ENCODE measurements at places on chromosomes 3 and 15. TPM values are rescaled to one million over a fixed set of nuclear protein-coding genes. Genes with fewer than 3 reads are reported as not detected.

PLSCR2 gene
- total RNA-seq: 0.62 TPM

- no peak for DNase-seq
Observed at GRCh38 chr3:112579697-112580096, 17.9 kb downstream of the SLC35A5 start.

TEX55 gene
- not detected for total RNA-seq

GRCh38 chr3:52724511-52724910 is 18.6 kb downstream of the SPCS1 start:
- DNase-seq: no peak

FBXO40 gene
- under 0.01 TPM for total RNA-seq

DNA sequence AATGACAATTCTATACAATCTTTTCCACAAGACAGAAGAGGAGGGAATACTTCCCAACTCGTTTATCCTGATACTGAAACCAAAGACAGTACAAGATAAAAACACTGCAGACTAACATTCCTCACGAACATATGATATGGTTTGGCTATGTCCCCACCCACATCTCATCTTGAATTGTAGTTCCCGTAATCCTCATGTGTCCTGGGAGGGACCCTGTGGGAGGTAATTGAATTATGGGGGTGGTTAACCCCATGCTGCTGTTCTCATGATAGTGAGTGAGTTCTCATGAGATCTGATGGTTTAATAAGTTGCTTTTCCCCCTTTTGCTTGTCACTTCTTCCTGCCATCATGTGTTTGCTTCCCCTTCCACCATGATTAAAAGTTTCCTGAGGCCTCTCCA is 83.9 kb upstream of the PROK2 start:
- no peak for DNase-seq

GRCh38 chr3:39038165-39038564 is 13.6 kb downstream of the SCN11A start:
- DNase-seq: peak; percentile 25

GRCh38 chr15:25716414-25717126 is 146.6 kb downstream of the ATP10A start:
- DNase-seq: no peak

SERPINI2 gene
- not detected for total RNA-seq

- no peak for DNase-seq
Observed at GRCh38 chr3:179794355-179794754, 141.5 kb downstream of the USP13 start.

GRCh38 chr15:52575072-52575471 is 6.2 kb upstream of the ARPP19 start:
- no peak for DNase-seq

- no peak for DNase-seq
Observed at GRCh38 chr3:108780235-108780634, 23.0 kb upstream of the RETNLB start.

CAMK1 gene
- total RNA-seq: 19.9 TPM

DNA sequence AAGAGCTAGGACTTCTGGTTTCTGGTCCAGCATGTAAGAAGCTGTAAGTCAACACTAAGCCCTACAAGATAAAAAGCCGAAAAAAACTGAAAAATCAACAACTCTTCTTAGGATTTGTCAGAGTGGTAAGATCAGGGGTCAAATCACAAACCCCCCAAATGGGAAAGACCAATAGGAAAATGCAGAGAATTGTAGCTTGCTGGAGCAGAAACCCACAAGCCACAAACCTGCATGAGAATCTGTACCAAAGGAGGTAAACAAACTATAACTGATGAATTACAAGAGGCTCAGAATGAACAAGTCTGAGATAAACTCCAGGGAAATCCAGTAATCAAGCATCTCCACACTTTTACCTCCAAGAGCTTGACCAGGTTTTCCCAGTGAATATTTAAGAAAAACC is 36.0 kb downstream of the RFX7 start:
- DNase-seq: peak; percentile 1

DNA sequence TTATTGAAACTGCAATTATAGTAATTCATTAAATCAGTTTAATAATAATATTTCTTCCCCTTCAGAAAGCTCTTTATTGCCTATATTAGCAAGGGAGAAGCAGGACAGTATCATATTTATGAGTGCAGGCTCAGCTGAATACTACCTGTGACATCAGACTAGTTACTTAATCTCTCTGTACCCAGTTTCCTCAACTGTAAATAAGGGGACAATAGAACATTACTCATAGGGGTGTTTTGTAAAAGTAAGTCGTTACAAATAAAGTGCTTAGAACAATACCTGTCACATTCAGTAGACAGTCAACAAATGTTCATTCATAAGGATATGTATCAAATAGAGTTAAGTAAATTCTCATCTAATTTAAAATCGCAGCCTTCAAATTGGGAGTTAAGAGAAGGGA is 12.1 kb upstream of the VPS39 start:
- DNase-seq: no peak

DNA sequence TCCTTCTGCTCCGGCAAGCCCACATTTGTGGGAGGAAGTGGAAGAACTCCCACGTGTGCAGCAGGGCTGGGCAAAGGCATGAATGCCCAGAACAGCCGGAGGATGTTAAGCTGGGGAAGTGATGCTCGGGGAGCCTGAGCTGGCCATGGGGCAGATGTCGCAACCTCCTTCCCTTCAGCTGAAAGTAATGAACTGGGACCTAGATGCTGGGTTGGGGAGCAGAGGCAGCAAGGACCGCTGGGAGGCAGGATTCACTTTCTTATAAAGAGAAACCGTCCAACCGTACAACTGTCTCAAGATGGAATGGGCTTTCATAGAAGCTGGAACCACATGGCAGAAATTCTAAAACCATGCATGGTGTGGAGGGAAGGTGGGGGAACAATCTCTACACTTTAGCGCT is 290.9 kb downstream of the OCA2 start:
- no peak for DNase-seq
